ENCODE measurements at places on chromosomes 16 and 17.

DNA sequence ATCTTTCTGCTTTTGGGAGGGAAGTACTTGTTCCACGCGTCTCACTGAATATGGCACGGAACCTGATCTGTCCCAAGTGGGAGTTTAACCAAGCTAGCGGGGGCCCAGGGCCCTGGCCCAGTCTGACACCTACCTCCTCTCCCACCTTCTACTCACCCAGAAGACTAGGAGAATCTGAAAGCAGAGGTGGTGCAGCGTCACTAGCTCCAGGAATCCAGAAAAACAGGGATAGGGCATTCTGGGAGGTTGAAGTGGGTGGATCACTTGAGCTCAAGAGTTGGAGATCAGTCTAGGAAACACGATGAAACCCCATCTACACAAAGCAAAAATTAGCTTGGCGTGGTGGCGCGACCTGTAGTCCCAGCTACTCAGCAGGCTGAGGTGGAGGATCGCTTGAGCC lies 163.5 kb upstream of the ZNF267 start:
- DNase-seq, result no peak

DNA sequence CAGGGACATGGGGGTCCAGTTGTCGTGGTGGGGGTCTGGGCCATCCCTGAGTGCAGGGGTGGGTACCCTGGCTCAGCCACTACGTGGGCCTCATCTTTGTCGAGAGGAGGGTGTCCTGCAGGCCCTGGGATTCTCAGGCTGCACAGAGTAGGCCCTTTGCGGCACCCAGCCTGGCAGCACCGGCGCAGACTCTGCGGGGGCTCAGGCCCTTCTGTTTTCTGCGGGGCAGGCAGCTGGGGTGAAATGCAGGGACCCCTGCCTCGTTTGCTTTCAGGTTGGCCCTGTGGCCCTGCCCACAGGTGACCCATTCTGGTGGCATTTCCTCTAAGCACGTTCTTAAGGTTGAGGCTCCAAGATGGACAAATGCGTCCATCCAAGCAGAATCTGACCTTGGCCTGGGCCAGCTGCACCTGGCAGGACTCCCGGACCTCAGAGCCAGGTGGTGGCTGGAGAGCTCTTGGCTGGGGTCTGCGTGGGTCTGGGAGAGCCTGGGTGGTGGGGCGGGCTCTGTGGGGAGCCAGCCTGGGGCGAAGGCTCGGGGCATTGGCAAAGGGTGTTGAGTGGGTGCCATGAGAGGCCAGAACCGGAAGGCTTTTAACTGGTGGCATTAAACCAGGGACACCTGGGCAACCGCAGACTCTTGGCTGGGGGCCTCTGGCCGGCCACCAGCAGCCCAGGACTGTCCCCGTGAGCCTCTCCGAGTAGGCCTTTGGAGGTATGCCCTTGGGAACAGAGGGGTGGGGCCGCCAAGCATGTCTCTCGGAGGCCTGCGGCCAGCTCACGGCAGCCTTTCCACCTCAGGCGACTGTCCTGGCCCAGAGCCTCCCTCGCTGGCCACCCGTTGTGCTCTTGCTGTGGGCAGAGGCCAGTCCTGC lies 16.9 kb downstream of the PRSS27 start:
- no peak for DNase-seq

GRCh38 chr17:2239882-2240430 lies 63.6 kb downstream of the SMG6 start:
- no peak for DNase-seq

GRCh38 chr17:33494151-33494550 lies 201.1 kb upstream of the ASIC2 start:
- no peak for DNase-seq

DNA sequence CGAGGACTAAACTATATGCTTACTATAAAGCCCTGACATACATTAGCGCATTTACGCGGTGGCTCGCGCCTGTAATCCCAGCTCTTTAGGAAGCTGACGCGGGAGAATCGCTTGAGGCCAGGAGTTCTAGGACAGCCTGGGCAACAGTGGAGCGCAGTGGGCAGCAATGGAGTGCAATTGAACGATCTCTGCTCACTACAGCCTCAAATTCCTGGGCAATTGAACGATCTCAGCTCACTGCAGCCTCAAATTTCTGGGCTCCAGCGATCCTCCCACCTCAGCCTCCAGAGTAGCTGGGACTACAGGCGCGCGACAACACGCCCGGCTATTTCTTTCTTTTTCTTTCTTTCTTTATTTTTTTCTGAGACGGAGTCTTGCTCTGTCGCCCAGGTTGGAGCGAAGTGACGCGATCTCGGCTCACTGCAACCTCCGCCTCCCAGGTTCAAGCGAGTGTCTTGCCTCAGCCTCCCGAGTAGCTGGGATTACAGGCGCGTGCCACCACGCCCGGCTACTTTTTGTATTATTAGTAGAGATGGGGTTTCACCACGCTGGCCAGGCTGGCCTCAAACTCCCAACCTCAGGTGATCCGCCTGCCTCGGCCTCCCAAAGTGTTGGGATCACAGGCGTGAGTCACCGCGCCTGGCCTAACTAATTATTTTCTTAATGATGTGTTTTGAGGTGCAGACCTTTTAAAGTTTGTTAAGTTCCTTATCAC lies 506 bp upstream of the COG7 start:
- DNase-seq, result no peak

- DNase-seq, result no peak
Observed at GRCh38 chr16:12440228-12440530, 363.5 kb downstream of the CPPED1 start.

DNA sequence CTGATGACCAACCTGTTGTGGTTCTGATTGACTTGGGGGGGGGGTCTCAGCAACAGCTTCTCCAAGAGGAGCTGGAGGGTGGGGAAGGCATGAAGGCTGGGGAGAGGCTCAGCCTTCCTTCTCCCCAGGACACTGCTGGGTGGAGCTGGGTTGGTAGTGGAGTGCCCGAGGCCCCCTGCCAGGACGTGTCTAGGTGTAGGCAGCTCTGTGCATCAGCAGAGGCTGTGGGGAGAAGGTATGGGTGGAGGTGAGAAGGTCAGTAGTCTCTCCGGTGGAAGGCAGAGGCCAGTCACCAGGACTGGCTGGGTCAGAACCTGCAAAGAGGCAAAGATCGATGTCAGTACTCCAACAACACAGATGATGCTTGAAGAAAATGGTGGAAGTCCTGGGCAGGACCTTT lies 3.9 kb downstream of the CHAD start:
- DNase-seq, result no peak

- peak; percentile 22 for DNase-seq
Observed at GRCh38 chr16:81455006-81455405, 10.4 kb downstream of the CMIP start.

DNA sequence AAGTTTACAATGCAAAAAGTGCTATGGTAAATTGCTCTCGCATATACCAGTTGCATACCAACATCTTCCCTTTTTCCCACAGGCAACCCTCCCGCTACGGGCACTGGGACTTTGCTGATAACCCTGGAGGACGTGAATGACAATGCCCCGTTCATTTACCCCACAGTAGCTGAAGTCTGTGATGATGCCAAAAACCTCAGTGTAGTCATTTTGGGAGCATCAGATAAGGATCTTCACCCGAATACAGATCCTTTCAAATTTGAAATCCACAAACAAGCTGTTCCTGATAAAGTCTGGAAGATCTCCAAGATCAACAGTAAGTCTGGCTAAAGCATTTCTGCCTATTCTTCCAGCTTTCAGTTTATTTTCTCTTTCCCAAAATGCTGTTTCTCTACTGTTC lies 27.9 kb upstream of the HSBP1 start:
- DNase-seq, result no peak

Measured in small intestine (tissue), 16 donors.